ENCODE measurements at places on chromosomes 7 and 10.

GRCh38 chr10:112365014-112365432, 8.9 kb upstream of the ACSL5 start:
- DNase-seq: no peak

DNA sequence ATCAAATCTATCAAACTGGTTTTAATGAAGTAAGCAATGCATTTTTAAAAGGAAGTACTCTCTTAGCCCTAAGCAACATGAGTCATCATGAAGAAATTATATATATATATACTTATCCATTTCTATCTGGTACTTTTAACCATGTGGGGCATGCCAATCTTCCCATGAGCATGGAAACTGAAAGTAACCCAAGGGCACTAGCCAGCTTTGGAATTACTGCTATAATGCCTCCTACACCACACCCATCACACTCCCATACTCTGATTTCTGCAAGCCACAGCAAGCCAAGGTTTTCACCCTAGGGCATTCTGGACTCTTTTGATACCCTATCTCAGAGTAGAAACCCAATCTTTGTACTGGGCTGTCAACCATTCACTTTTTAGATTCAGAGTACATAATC, 204.6 kb downstream of the IMMP2L start:
- peak; percentile 8 for DNase-seq

DNA sequence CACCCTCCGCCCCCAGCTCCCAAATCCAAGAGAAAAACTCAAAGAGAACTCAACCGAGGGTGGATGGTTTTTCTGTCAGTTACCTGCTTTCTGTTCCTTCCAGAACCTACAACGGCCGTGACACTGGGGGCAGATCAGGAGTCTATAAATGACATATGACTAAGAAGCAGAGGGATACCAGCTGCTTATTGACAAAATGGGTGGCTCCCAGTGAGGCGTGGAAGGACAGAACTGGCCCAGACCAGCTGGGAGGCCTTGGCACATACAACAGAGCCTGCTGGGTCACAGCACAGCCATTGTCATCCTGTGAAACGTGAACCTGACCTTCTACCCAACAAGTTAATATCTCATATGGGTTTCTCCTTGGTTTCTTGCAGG, 84.3 kb upstream of the ADRB1 start:
- DNase-seq: no peak

DNA sequence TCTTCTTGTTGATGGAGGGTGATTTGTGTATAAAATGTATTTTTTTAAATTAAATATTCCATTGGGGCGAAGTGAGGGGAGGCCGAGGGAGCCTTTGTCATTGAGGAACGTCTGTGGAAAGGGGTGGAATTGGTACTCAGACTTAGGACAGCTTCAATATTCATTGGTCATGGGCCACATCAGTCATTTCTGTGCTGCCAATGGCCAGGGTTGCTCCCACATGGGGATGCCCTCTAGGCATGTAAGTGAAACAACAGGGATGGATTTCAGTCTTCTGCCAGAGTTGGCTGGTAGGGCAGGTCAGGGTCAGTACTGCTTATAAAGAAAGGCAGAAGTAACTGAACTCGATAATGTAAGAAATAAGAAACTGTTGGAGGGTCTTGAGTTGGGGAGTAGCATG, 47.2 kb downstream of the NEURL1 start:
- no peak for DNase-seq

GRCh38 chr7:44650242-44650641, 43.8 kb downstream of the OGDH start:
- no peak for DNase-seq

DNA sequence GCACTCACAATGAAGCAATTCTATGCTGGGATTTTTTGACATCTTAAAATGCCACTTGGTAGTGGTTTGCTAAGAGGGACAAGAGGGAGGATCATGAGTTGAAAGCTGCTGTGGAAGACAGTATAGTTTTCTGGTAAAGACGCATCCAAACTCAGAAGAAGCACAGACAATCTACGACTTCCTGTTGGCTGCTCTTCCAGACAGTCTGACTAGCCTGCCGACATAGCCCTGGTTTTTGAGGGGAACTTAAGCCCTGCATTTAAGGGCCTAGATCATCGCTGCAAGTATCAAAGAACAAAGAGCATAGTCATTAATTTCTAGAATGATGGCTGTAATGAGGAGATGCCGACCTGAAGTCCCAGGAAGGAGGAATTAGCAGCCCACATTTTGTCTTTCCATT, 99.9 kb upstream of the IKZF1 start:
- no peak for DNase-seq

GRCh38 chr10:66799474-66799873, 126.4 kb upstream of the LRRTM3 start:
- no peak for DNase-seq

DNA sequence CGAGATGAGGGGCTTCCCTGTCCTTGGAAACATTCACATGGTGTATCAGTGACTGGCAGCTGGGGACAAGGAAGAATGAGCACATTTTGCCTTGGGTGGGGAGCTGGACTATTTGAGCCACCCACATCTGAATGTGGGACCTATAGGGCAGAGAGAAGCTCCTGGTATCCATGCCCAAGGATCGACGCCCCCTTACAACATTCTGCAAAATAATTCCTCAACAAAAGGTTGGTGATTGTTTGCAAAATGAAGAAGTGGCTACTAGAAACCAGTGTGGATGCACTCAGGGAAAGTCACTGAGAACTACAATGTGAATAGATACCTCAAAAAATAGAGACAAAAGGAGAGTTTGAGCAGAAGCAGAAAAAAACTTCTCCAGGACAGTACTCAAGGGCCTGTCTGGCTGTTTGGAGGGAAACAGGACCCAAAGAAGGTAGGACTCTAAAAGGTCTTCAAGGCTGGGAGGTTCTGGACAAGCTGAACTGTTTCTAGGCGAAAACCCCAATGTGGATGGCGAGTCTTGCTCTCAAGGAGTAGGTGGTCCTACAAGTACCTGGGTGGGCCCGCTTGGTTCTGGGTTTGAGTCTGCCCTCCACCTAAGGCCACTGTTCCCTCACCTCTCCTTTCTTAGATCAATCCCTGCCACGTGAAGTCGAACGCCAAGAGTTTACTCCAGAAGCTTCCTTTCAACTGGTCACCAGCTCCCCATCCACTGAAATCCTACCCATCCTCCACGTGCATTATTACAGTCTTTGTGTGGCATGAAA, 125.0 kb upstream of the ZNF746 start:
- no peak for DNase-seq

- DNase-seq: peak; percentile 14
These were observed 292.6 kb downstream of the PARD3 start for GRCh38 chr10:34522546-34522945.

- DNase-seq: no peak
These were observed 287.6 kb downstream of the SORCS3 start for GRCh38 chr10:104928734-104929133.

DNA sequence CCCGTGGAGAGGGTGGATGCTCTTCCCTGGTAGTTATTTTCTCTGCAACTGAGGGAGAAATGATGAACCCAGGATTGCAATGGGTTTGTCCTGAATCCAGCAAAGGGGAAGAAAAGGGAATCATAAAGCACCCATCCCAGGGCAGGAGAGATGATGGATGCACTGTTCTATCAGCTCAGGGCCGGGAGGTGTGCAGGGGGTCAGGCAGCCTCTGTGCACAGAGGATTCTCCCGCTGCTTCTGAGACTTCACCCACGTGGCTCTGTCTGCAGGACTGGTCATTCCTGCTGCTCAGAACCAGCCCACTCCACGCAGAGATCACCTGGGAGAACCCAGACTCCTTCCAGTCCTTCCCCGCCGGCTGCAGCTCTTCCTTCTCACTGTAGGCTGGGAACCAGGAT, 70.7 kb downstream of the RBAK start:
- DNase-seq: no peak

DNA sequence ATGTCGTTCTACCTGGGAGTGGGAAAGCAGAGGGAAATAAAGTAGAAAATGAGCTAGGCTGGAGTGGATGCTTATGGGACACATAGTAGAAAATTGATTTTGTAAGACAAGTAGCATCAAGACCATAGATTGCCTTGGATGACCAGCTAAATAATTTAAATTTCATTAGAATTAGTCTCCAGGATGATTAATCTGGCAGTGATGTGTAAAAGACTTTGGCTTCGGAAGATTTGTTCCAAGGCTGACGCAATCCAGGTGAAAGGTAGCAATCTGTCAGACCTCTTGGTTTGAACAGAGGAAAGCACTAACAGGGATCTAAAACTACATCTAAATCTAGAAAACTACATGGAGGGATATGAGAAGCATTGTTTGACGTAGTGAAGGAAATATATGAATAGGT, 236.5 kb downstream of the ARL4A start:
- no peak for DNase-seq

DNA sequence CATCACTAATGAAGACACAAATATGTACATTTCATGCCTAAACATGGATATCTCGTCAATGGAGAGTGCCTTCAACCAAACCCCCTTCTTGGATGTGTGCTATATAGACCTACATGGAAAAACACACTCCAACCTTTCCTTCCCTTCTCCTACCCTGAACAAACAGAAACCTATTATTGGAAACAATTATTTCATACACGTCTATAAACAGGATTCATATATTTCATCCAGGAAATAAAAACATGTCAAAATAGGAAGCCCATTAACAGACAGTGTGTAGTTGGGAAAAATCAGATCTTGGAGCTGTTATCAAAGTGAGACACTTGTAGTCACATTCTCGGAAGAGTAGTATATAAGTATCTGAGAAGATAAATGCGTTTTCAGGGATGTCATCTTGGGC, 81.1 kb downstream of the NRP1 start:
- DNase-seq: no peak

GRCh38 chr7:140719721-140720120, 23.2 kb downstream of the NDUFB2 start:
- DNase-seq: no peak
